ENCODE measurements at places on chromosomes 1 and 21. TPM values are rescaled to one million over a fixed set of nuclear protein-coding genes. Genes with fewer than 3 reads are reported as not detected.

GRCh38 chr21:39388038-39388810 lies 39.3 kb upstream of the HMGN1 start:
- no peaks in the 10 kb centered on the region for H3K27me3 ChIP-seq
- peak overlapping the region; percentile 64 for H3K27ac ChIP-seq
- DNase-seq: peak; percentile 92
- H3K36me3 ChIP-seq: no peaks in the 10 kb centered on the region
- H3K4me1 ChIP-seq: peaks cover 43% of the 10 kb centered on the region

- H3K36me3 ChIP-seq: peaks cover 42% of the 10 kb centered on the region
- H3K4me1 ChIP-seq: no peaks in the 10 kb centered on the region
- DNase-seq: no peak
- H3K4me3 ChIP-seq: no peak overlapping the region
Observed at GRCh38 chr21:37139154-37139553, 66.1 kb downstream of the TTC3 start.

- no peak overlapping the region for H3K4me3 ChIP-seq
- no peak for DNase-seq
- no peak overlapping the region for H3K27ac ChIP-seq
- H3K36me3 ChIP-seq: no peaks in the 10 kb centered on the region
- H3K27me3 ChIP-seq: no peaks in the 10 kb centered on the region
Observed at GRCh38 chr1:162353702-162354101, 23.0 kb downstream of the SPATA46 start.

The XCL1 gene
- total RNA-seq: not detected

DNA sequence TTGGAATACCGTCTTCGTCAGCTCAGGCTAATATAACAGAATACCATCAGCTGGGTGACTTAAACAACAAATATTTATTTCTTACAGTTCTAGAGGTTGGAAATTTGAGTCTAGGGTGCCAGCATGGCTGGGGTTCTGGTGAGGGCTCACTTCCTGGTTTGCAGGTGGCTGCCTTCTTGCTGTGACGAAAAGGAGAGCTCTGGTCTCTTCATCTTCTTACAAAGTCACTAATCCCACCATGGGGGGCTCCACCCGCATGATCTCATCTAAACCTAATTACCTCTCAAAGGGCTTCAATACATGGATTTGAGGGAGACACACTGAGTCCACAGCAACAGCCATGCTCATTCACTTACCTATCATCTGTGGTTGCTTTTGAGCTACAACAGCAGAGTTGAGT lies 78.3 kb downstream of the PSMG1 start:
- H3K4me3 ChIP-seq: no peak overlapping the region
- no peak overlapping the region for H3K27ac ChIP-seq
- H3K4me1 ChIP-seq: no peaks in the 10 kb centered on the region
- no peaks in the 10 kb centered on the region for H3K27me3 ChIP-seq
- H3K36me3 ChIP-seq: no peaks in the 10 kb centered on the region

- H3K36me3 ChIP-seq: no peaks in the 10 kb centered on the region
- no peak overlapping the region for H3K4me3 ChIP-seq
- no peak for DNase-seq
- no peaks in the 10 kb centered on the region for H3K4me1 ChIP-seq
- no peak overlapping the region for H3K27ac ChIP-seq
Observed at GRCh38 chr1:48309564-48310082, 87.1 kb downstream of the SLC5A9 start.

The KPRP gene
- total RNA-seq: not detected

The UMODL1 gene
- not detected for total RNA-seq

- peak; percentile 76 for DNase-seq
- H3K27me3 ChIP-seq: no peaks in the 10 kb centered on the region
- H3K36me3 ChIP-seq: no peaks in the 10 kb centered on the region
Observed at GRCh38 chr1:42420911-42421585, 34.8 kb downstream of the ZMYND12 start.

GRCh38 chr21:35025206-35026152 lies 23.6 kb downstream of the RUNX1 start:
- H3K4me1 ChIP-seq: no peaks in the 10 kb centered on the region
- H3K4me3 ChIP-seq: no peak overlapping the region
- H3K27ac ChIP-seq: no peak overlapping the region
- no peaks in the 10 kb centered on the region for H3K27me3 ChIP-seq

The RYR2 gene
- 17.1 TPM for total RNA-seq

- no peak overlapping the region for H3K27ac ChIP-seq
- no peaks in the 10 kb centered on the region for H3K36me3 ChIP-seq
- no peak overlapping the region for H3K4me3 ChIP-seq
- no peaks in the 10 kb centered on the region for H3K27me3 ChIP-seq
- no peak for DNase-seq
Observed at GRCh38 chr1:20724364-20725188, 6.8 kb upstream of the KIF17 start.

DNA sequence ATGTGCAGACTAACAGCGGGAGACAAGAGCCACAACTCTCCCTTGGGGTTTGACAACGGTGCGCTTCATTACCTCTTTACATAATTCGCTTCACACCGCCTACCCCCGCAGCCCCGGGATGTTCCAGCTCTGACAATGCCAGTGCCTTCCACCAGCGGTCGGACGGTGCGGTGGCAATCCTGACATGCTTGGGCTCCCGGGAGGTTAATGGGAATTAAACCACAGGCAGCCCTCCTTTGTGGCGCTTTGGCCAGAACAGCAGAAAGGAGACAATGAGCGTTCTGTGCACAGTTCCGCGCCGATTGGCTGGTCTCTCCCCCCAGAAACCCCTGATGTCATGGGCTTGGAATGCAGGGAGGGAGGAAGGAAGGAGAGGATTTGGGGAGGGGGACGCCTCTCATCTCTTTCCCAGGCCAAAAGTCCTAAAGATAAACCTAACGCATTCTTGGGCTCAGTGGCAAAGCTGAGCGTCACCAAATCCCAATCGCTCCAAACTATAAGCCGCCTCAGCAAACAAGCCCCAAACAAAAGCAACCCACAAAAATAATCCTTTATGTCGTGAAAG lies 1.3 kb downstream of the CNN3 start:
- H3K4me3 ChIP-seq: peak overlapping the region; percentile 47
- H3K27ac ChIP-seq: peak overlapping the region; percentile 90
- H3K36me3 ChIP-seq: no peaks in the 10 kb centered on the region
- peaks cover 58% of the 10 kb centered on the region for H3K4me1 ChIP-seq
- DNase-seq: peak; percentile 76

DNA sequence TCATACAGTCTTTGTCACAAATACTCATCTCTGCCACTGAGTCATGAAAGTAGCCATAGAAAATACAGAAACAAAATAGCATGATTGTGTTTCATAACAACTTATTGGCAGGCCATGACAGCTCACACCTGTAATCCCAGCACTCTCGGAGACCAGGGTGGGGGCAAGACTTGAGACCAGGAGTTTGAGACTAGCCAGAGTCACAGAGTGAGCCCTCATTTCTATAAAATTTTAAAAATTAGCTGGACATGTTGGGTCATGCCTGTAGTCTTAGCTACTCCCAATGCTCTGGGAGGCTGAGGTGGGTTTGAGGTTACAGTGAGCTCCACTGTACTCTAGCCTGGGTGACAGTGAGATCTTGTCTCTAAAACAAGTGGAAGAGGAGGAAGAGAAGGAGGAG lies 411.1 kb downstream of the PCP4 start:
- H3K27ac ChIP-seq: no peak overlapping the region
- no peaks in the 10 kb centered on the region for H3K27me3 ChIP-seq
- H3K4me3 ChIP-seq: no peak overlapping the region
- DNase-seq: no peak
- H3K36me3 ChIP-seq: no peaks in the 10 kb centered on the region
- no peaks in the 10 kb centered on the region for H3K4me1 ChIP-seq

GRCh38 chr21:17231124-17231523 lies 281.7 kb upstream of the CXADR start:
- H3K36me3 ChIP-seq: no peaks in the 10 kb centered on the region
- H3K27me3 ChIP-seq: no peaks in the 10 kb centered on the region
- H3K27ac ChIP-seq: no peak overlapping the region

DNA sequence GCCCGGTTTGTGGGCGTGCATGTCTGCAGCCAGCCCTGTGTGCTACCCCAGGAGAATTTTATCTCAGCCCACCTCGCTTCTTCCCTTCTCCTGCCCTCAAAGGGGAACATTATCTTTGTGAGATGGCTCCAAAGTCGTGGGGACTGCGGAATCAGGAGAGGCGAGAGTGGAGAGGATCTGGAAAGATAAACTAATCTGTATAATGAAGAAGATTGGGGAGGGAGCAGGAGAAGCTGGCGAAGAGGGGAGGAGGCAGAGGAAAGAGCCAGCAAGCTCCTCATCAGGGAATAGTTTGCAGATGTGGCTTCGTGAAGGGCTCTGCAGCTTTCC lies 310.3 kb downstream of the MATN1 start:
- no peaks in the 10 kb centered on the region for H3K27me3 ChIP-seq
- no peaks in the 10 kb centered on the region for H3K4me1 ChIP-seq
- DNase-seq: no peak
- no peak overlapping the region for H3K4me3 ChIP-seq
- no peak overlapping the region for H3K27ac ChIP-seq
- no peaks in the 10 kb centered on the region for H3K36me3 ChIP-seq

DNA sequence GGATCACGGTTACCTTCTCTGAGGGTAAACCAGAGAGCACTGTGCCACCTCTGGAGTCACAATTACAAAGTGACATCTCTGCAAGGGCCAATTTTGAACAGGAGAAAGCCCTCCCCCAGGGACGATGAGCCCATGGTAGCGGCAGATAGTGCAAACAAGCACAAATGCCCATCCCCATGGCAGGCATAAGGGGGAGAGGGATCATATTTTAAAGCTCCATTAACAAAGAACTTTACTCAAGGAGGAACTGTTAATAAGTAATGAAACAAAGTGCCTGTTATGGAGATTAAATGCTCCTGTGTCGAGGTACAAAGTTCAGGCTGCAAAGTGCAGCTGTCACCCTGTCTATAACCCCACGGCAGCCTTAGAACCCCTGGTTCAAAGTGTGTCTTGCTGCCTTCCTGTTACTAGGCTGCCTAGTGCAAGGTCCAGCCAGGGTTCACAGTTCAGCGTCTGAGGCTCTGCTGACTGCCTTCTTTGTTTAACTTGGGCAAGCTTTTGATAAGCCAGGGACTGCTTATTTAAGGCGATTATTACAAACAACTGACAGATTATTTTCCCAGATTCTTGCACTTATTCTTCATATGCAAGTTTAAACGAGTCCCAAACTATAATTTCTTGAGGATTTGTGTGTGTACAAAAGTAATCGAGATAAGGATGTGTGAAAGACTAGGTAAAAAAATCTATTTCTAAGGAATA lies 75.7 kb upstream of the NRIP1 start:
- H3K36me3 ChIP-seq: no peaks in the 10 kb centered on the region
- H3K27ac ChIP-seq: peak overlapping the region; percentile 86
- no peaks in the 10 kb centered on the region for H3K27me3 ChIP-seq
- H3K4me1 ChIP-seq: peaks cover 56% of the 10 kb centered on the region
- peak; percentile 96 for DNase-seq

- H3K27me3 ChIP-seq: no peaks in the 10 kb centered on the region
- no peak overlapping the region for H3K4me3 ChIP-seq
- H3K4me1 ChIP-seq: peaks cover 5% of the 10 kb centered on the region
- no peaks in the 10 kb centered on the region for H3K36me3 ChIP-seq
- H3K27ac ChIP-seq: peak overlapping the region; percentile 4
Observed at GRCh38 chr1:171248841-171249240, 547 bp downstream of the FMO1 start.

GRCh38 chr1:225428881-225429455 lies 1.1 kb upstream of the LBR start:
- H3K27ac ChIP-seq: peak overlapping the region; percentile 94
- no peak for DNase-seq
- no peaks in the 10 kb centered on the region for H3K36me3 ChIP-seq
- H3K27me3 ChIP-seq: no peaks in the 10 kb centered on the region
- H3K4me3 ChIP-seq: no peak overlapping the region
- peaks cover 27% of the 10 kb centered on the region for H3K4me1 ChIP-seq

GRCh38 chr1:212104586-212105325 lies 69.2 kb downstream of the DTL start:
- H3K36me3 ChIP-seq: no peaks in the 10 kb centered on the region
- no peak overlapping the region for H3K27ac ChIP-seq
- peaks cover 14% of the 10 kb centered on the region for H3K4me1 ChIP-seq
- no peak overlapping the region for H3K4me3 ChIP-seq
- DNase-seq: no peak

- DNase-seq: no peak
- H3K27ac ChIP-seq: no peak overlapping the region
- H3K36me3 ChIP-seq: no peaks in the 10 kb centered on the region
Observed at GRCh38 chr1:67194209-67194863, 28.1 kb downstream of the IL23R start.

The NECTIN4 gene
- 3.0 TPM for total RNA-seq

DNA sequence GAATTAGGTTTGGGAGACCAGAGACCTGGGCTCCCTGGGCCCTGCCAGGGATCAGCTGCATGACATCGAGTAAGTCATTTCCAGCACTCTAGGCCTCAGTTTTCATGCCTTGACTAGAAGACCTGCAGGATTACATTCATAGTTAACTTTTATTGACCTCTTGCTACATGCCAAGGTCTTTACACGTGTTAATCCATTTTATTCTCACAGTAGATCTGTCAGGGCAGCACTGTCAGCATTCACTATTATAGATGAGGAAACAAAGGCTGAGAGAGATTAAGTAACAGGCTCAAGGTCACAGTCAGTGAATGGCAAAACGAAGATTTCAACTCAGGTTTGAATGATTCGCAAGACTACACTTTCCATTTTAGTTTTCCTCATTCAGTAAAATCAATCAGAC lies 37.0 kb downstream of the PGM1 start:
- H3K27me3 ChIP-seq: no peaks in the 10 kb centered on the region
- H3K4me3 ChIP-seq: no peak overlapping the region
- H3K27ac ChIP-seq: no peak overlapping the region
- H3K4me1 ChIP-seq: peaks cover 27% of the 10 kb centered on the region

DNA sequence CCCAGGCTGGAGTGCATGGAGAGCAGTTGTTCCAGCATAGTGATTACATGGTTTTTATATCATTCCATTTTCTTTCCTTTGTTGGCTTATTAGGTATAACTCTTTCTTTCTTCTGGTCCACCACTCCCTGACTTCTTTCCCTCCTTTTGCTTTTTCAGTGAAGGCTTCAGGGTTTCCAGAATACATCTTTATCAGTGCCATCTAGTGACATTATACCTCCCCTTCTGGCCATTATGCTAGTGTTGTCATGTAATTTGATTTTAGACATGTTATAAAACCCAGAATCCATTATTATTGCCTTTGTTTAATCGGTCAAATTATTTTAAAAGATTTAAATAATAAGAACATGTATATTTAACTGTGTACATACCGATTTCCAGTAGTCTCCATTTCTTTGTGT lies 10.6 kb downstream of the RNU1-1 start:
- H3K4me3 ChIP-seq: no peak overlapping the region
- no peak for DNase-seq
- H3K27ac ChIP-seq: no peak overlapping the region
- no peaks in the 10 kb centered on the region for H3K27me3 ChIP-seq
- no peaks in the 10 kb centered on the region for H3K36me3 ChIP-seq

The ID3 gene
- total RNA-seq: 65.9 TPM
